ENCODE measurements at places on chromosomes 3 and 15. TPM values are rescaled to one million over a fixed set of nuclear protein-coding genes. Genes with fewer than 3 reads are reported as not detected.

DNA sequence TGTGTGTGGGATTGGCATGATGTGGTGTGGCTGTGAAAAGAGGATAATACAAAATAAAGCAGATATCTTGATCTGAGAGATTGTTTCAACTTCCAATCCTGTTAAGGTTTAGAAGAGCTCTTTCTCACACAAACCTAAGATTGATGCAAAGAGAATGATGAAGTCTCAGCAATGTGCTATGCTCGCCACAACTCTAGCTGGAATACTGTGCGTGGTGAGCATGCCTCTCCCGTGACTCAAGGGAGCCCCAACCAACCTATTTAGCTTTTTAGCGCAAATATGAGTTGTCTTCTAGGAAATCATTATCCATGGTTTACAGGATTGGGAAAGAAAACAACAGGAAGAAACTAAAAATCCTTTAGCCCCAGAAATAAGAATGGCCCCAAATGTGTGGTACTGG lies 28.5 kb downstream of the BTLA start:
- no peak overlapping the region for H3K4me3 ChIP-seq
- H3K36me3 ChIP-seq, result no peaks in the 10 kb centered on the region
- H3K4me1 ChIP-seq, result peaks cover 85% of the 10 kb centered on the region

- H3K4me1 ChIP-seq, result peaks cover 25% of the 10 kb centered on the region
- DNase-seq, result no peak
- no peaks in the 10 kb centered on the region for H3K36me3 ChIP-seq
- H3K27ac ChIP-seq, result no peak overlapping the region
- H3K4me3 ChIP-seq, result no peak overlapping the region
Measured at GRCh38 chr15:74406517-74406916, 27.2 kb downstream of the SEMA7A start.

DNA sequence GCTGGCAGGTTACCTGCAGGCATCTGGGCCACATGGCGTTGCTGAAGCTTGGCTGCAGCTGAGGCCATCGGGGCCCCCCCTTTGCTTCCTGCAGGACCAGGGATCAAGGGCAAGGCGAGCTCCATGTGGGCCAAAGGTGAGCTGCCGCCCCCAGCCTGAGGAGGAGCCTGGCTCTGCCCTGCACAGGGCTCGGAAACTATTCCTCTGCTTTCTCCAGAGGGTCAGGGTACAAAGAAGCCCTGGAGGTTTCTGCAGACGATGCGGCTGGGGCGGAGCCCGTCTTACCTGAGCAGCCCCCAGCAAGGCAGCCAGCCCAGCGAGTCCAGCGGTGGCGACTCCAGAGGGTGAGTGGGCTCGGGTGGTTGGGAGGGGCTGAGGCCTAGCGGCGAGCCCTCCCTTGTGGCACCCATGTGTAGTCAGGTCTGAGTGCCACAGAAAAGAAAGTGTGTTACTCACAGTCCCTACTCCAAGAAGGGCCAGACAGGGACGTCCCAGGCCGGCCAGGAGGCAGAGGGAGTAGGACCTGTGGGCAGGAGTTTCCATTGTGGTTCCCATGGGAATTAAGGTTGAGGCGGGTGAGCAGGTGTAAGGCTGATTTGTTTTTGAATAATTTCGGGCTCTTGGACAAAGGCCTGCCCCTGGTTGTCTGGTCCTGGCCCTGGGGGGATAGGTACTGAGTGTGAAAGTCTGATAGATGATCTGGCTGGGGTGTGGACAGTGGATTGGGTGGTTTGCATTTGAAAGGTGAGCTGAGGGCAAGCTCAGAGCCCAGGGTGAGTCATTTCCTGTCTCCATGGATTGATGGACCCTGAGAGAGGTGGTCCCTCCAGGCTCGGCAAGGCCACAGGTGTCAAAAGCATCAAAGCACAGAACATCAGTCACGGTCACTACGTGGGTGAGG lies 25.4 kb downstream of the CFAP100 start:
- no peak overlapping the region for H3K4me3 ChIP-seq
- H3K27ac ChIP-seq, result no peak overlapping the region
- no peaks in the 10 kb centered on the region for H3K36me3 ChIP-seq

Gene PARP3
- total RNA-seq, result 8.1 TPM

Gene CP
- total RNA-seq, result not detected

GRCh38 chr15:87954793-87955192 lies 301.7 kb downstream of the NTRK3 start:
- H3K27me3 ChIP-seq, result no peaks in the 10 kb centered on the region
- H3K4me1 ChIP-seq, result no peaks in the 10 kb centered on the region
- DNase-seq, result no peak
- no peak overlapping the region for H3K4me3 ChIP-seq

All from CD4-positive, alpha-beta memory T cell (primary cell).